ENCODE measurements at places on chromosomes 4 and X.

GRCh38 chr4:25012655-25013054 lies 18.1 kb downstream of the LGI2 start:
- DNase-seq = no peak

GRCh38 chr4:135277068-135277979 lies 1075.7 kb upstream of the PABPC4L start:
- no peak for DNase-seq

GRCh38 chr4:1171311-1172227 lies 814 bp downstream of the SPON2 start:
- no peak for DNase-seq

- no peak for DNase-seq
Observed at GRCh38 chrX:45266456-45266855, 65.8 kb upstream of the DIPK2B start.

- DNase-seq = no peak
Observed at GRCh38 chrX:11412715-11413623, 119.8 kb downstream of the AMELX start.

GRCh38 chr4:156154978-156155377 lies 201.3 kb upstream of the CTSO start:
- no peak for DNase-seq

DNA sequence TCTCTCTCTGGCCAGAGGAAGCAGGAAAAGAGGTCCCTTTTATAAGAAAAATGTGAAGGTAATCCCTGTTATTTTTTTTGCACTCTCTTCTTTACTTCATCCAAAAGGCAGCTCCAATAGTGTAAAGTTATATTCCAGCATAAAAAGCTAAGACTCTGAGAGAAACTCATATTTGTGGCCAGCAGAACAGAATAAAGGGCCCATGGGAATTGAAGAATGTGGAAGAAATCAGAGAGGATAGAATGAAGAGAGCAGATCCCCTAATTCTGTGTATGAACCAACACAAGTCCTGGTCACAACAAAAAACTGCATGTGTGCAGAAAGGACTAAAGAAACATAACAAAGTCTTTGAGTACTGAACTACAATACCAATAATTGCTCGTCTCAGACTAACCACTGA lies 22.3 kb downstream of the RPS6KA6 start:
- DNase-seq = no peak

GRCh38 chr4:129929052-129929451 lies 833.1 kb downstream of the C4orf33 start:
- no peak for DNase-seq

DNA sequence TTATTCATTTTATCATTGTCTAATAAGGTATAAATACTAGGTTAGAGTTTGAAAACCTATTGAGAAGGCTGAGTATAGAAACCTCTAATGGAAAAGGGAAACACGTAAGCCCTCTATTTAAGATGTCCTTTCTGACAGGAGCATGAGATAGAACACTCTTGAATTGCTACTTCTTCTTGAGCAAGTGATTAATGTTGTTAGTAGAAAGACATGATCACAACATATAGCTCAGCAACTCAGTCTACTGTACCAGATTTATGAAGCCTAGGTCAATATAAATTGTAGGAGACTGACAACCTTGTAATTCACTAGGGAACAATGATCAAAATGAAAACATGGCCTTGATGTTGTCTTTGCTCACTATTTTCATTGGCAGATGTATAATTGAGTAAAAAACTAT lies 189.7 kb downstream of the ANTXR2 start:
- no peak for DNase-seq

DNA sequence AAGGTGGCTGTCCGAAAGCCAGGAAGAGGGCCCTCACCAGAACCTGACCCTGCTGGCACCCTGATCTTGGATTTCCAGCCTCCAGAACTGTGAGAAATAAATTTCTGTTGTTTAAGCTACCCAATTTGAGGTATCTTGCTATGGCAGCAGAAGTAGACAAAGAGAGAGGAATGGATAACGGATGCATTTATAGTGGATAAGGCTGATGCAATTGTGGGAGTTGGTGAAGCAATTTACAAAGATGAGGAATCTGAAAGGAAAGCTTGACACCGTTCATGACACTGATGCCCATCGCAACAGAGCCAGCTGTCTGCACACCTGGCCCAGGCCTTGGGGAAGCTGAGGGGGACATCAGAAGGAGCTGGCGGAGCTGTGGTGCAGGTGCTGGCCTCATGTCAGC lies 35.7 kb upstream of the MSL3 start:
- no peak for DNase-seq

GRCh38 chr4:87024201-87024600 lies 89.4 kb downstream of the AFF1 start:
- DNase-seq = no peak

DNA sequence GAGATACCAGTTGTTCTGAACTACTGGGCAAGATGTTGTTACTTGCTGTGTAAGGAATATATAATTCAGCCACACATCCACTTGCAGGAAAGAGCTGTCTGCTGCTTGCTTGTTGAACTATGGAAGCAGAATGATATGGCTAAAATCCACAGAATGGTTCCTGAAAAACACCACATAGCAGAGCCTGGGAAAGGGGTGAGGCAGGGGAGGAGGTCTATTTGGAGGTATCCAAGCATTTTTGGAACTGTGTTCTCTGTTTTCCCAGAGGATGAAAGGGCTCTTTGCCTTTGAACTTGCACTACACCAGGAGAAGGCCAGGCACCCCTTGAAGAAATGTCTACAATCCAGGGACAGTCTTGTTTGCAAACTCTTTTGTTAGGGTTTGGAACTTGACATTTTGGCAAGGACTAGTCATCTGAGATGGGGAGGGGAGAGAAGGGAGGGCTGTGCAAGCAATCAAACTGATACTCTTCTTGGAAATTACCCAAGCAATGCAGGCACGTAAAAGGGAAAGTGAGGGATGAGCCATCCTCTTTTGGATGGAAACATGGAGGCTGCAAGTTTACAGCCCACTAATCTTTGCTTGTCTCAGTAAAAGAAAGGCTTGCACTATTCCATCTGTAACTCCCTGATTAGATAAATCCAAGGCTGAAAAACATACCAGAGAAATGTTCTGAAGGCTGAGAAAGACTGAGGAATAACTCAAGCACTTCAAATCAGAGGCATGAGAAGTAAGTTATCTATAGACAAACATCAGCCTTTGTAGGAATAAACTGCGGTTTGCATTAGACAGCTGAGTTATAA lies 141.0 kb downstream of the TSPAN5 start:
- DNase-seq = no peak

- no peak for DNase-seq
Observed at GRCh38 chrX:149962859-149963757, 24.8 kb upstream of the EOLA2 start.

DNA sequence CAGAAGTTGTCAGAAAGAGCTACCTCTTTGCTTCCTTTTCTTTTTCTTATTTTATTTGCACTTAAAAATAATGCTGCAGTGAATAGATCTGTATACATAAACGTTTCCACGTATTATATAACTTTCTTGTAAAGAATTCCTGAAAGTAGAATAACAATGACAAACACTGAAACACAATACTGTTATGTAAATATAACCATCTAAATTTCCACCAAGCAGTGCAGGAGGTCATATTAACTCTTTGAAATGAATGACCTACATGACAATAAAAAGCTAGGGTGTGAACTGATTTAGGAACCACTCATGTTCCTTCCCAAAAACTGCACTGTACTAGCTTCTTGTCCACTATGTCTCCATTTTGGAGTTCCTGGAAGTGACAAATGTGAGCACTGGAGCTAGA lies 85.8 kb downstream of the COX18 start:
- no peak for DNase-seq

DNA sequence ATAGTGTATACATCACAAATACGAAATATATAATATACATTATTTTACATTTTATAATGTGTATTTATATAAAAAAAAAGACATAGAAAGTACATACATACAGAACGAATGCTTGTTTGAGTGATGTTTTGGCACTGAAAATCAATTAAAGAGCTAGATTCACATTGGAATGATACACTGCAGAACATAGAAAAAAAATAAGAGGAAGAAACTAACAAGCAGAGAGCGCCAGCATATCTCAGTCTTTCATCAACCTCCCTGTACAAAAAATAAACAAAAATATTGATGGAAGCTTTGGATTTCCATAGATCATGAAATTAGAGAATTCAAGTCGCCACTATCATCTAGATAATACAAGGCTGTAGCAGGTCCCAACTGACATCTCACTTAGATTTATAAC lies 420.6 kb downstream of the CENPC start:
- DNase-seq = no peak

DNA sequence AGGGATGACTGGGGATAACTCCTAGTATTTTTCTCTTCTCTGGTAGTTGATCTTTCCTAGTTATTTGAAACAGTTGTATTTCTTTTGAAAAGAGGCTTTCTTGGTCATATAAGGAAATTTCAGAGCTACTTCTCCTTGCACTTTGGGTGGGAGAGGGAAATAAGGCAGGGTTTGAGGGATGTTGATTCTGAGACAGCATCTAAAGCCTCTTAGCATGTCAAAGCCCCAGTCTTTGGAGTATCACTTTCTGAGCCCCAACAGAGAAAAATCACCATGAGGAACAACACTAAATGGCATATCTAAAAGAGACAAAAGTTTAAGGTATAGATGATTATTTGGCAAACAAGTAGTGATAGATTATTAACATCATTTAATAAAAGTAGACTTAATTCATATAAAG lies 688.1 kb downstream of the TRAM1L1 start:
- DNase-seq = no peak

DNA sequence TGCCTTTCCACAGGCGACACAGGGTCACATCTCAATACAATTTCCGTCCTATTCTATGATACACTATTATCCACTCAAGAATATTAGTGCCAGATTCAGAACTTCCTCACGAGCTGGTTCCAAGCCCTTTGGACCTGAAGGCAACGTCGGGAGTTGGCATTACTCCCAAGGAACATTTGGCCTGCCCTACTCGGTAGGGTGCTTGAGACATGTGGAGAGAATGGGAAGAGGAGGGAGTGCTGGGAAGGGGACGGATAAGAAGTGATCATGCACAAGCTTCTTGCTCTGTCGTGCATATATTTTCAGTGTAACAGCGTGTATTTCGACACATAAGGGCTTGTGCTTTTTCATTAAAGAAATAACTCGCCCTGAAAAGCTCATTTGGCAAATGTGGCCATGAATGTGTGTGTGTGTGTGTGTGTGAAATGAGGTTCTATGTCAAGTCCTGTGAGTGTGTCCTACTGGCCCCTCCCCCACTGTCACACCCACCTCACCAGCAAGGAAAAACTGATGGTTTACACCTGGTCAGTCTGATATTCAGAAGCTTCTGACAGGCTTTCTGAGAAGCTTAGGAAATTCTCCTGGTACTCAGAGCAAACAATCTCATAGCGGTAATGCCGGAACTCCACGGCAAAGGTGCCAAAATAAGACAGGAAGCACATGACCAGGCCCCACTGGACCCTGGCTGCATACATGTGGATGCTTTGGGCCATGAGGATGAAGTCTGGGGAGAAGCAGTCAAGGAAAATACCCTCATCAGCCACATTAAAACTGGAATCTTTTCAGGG lies 54.8 kb downstream of the ENOPH1 start:
- no peak for DNase-seq

DNA sequence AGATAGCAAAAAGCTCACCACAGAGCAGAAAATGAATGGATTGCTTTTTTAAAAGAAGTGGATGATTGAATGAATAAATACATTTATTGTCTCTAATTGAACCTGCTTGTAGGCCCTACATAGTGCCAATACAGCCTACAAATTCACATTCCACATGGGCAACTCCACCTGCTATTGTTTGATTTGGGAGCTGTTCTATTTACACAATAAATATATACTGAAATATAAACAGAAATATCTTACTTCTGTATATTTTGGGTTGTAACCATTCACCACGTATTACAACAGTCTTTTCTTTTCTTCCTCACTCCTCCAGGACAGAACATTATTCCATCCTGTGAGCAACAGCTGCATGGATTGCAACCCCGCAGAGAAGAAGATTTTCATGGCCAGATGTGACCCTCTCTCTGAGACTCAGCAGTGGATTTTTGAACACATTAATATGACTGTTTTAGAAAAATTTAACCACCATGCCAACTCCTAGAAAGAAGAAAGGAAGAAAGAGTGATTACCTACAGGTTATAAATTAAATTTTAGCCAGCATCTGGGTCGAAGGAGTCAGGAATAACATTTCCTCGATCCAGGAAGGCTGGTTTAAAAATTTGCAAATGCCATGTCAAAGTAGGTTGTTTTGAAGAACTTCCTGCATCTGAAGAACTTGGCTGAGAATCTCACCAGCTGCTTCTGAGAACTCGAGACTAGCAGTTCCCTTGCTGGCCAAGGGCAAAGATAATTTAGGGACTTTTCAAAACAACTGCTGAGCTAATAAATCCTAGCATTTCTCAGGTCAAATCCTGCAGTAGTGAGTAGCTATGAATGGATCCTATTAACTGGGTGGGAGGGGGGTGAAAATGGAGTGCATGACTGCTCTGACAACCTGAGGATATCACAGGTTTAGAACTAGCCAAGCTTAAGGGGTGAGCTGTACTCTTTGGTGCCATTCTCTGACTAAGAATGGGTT lies 128.7 kb upstream of the GALNT7 start:
- DNase-seq = no peak

GRCh38 chrX:20433388-20433775 lies 166.7 kb upstream of the RPS6KA3 start:
- no peak for DNase-seq

DNA sequence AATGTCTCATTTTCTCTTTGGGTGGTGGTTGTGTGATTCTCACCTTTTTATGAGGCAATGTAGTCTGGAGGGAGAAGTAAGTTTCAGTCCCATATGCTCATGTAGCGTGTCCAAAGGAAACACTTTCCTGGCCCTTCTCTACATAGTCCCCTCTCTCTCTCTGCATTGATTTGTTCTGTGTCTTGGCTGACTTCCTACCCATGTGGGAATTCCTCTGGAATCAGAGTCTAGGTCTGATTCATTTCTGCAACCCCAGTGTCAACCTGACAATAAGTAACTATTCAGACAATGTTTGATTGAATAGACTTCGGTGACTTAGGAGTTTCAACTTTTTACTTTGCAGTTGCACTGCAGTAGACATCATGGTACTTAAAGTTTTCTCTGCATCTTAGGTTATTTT lies 2.7 kb upstream of the ALAS2 start:
- no peak for DNase-seq

DNA sequence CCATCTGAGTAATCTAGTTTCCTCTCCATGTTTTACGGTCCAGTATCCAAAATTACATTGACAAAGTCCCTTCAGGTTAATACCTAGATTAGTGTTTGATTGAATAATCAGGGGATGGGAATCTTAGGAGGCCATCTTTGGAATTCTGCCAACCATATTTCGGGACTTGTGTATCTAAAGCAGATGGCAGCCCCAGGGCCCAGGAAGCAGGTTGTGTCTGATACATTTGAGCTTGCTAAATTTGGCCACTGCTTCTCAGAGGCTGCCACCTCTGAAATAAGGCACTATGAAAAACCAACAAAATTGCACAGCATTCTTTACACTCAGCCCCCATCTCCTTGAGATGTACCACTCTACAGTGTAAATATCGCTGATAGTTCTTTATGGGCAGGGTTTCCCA lies 102.1 kb downstream of the ASB9 start:
- no peak for DNase-seq

All from cortex of kidney (tissue), 1 donor.